Stimulated activated CD4-positive, alpha-beta T cell treated with anti-CD3 and anti-CD28 coated beads, Interleukin-15, amount 100 ng/mL, for 24 hours (primary cell): ENCODE measurements at places on chromosomes 2 and 18.

GRCh38 chr18:32582455-32582854 lies 111.8 kb upstream of the GAREM1 start:
- DNase-seq: no peak

- no peak for DNase-seq
These were observed 21.7 kb upstream of the MEP1B start for GRCh38 chr18:32167980-32168730.

GRCh38 chr2:96832754-96833507 lies 10.9 kb downstream of the ANKRD23 start:
- DNase-seq: no peak

- DNase-seq: no peak
These were observed 518 bp upstream of the NFU1 start for GRCh38 chr2:69437751-69438154.

GRCh38 chr2:24276349-24276899 lies 83.9 kb downstream of the ITSN2 start:
- DNase-seq: no peak

- DNase-seq: no peak
These were observed 27.1 kb downstream of the SH2D6 start for GRCh38 chr2:85445316-85446295.

DNA sequence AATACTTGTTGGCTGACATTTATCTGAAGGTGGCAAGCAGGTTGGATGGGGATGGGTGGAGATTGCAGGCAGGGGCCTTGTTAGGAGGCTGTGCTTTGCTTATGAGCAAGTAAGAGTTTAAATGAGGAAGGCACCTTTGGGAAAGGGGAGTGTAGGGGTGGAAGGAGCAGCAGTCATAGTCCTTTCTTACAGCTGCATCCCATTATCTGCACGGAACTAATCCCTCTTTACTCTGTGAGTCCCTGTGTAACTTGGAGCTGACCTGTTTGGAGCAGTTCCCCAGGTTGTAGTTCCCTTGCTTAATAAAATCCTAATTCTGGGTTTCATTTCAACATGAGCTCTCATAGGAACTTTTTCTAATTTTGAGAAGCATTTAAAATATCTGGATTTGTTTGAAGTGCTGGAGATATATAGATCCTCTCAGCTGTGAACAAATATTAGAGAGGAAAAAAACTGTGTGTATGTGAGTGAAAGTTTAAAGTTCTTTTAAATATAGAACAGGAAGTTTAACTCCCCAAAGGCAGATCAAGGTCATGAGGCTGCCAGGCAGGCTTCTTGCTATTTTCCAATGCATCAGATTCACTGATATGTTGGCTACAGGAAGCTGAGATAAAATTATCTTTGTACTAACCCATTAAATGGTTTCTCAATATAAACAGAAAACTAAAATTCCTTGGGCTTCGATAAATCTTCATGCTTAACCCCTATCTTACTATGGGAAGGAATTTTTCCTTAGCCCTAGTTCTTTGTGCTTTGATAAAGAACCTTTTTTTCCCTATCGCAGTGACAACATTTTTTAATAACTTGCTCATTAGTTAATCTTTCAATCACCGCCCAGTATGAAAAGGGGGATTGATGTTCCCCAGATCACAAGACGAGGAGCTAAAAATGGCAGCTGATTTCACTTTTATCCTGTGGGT lies 104.6 kb upstream of the EML6 start:
- DNase-seq: no peak

- no peak for DNase-seq
These were observed 256.0 kb downstream of the DCDC2C start for GRCh38 chr2:3959372-3959771.

- no peak for DNase-seq
These were observed 120.4 kb downstream of the LIPG start for GRCh38 chr18:49682173-49682802.
